Type B pancreatic cell (in vitro differentiated cells): ENCODE measurements at places on chromosomes 1 and 21.

DNA sequence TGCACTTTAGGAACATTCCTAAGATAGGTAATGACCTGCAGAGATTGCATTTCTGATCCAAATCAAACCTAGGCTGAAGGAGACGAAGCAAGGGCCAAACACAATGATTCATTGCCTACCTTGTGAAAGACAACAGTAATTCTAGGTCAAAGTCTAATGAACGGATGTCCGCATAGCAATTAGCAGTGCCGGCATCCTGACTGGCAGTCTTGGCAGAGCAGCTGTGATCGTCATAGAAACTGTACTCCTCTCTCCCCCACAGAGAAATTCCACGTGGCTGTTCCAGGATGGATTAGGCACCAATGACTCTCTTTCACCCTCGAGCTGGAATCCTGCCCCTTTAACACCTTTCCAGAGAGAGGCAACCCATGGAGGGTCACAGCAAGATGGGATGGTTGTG, 28.9 kb upstream of the VAV3 start:
- H3K27me3 ChIP-seq = peaks cover 4% of the 10 kb centered on the region
- no peak overlapping the region for H3K27ac ChIP-seq
- H3K4me3 ChIP-seq = no peak overlapping the region
- peaks cover 4% of the 10 kb centered on the region for H3K4me1 ChIP-seq
- no peak for DNase-seq

GRCh38 chr1:1895456-1896336, 4.8 kb upstream of the GNB1 start:
- H3K27me3 ChIP-seq = no peaks in the 10 kb centered on the region
- H3K36me3 ChIP-seq = no peaks in the 10 kb centered on the region
- no peak for DNase-seq

DNA sequence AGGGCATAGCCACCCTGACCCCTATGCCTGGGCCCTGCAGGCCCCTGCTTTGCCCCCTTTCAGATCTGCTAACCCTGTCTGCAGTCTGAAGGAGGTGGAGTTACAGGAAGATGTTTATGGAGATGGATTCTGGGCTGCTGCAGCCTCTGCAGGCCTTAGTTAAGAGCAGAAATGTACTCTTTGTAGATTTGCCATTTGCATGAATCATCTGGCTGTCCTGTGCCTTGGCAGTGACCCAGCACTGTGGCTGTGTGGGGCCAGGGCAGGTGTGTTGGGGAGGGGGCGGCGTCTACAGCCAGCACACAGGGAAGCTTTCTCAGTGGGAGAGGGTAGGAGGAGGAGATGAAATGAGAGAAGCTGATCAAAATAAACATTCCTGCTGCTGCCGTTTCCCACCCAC, 867.3 kb downstream of the PLA2G4A start:
- H3K27ac ChIP-seq = no peak overlapping the region
- peaks cover 14% of the 10 kb centered on the region for H3K4me1 ChIP-seq
- DNase-seq = no peak
- no peak overlapping the region for H3K4me3 ChIP-seq
- H3K27me3 ChIP-seq = no peaks in the 10 kb centered on the region

- DNase-seq = no peak
- H3K36me3 ChIP-seq = peaks cover 29% of the 10 kb centered on the region
- peaks cover 47% of the 10 kb centered on the region for H3K4me1 ChIP-seq
- H3K4me3 ChIP-seq = no peak overlapping the region
Observed at GRCh38 chr1:184422490-184423233, 35.8 kb downstream of the C1orf21 start.

GRCh38 chr1:218296162-218296561, 11.1 kb downstream of the RRP15 start:
- no peak overlapping the region for H3K4me3 ChIP-seq
- H3K27ac ChIP-seq = no peak overlapping the region
- peaks cover 14% of the 10 kb centered on the region for H3K4me1 ChIP-seq
- peaks cover 10% of the 10 kb centered on the region for H3K36me3 ChIP-seq
- H3K27me3 ChIP-seq = no peaks in the 10 kb centered on the region
- no peak for DNase-seq

DNA sequence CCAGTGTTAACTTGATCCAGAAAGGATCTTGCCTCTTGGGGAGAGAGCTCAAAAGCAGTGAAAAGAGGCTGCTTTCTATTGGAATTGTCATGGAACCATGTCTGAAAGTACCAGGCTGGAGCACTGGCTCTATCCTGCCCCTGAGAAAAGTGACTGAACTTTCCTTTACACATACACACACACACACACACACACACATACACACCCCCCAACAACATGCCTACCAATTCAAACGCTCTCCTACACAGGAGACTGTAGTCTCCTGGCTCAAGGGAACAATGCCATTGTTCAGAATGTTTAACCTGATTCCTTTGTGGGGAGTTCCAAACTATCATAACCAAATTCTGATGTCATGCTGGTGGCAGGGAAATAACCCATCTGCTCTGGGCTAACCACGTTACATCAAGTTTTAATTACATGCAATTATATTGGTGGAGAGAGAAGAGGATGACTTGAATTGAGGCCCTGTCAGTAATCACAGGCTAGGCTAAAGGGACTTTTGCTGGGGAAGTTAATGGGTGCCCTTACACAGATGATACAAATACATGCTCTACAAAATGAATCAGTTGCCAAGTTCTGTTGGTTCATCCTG, 52.3 kb upstream of the DUSP10 start:
- no peak for DNase-seq
- H3K4me1 ChIP-seq = no peaks in the 10 kb centered on the region
- H3K36me3 ChIP-seq = no peaks in the 10 kb centered on the region
- no peak overlapping the region for H3K4me3 ChIP-seq
- H3K27me3 ChIP-seq = no peaks in the 10 kb centered on the region

DNA sequence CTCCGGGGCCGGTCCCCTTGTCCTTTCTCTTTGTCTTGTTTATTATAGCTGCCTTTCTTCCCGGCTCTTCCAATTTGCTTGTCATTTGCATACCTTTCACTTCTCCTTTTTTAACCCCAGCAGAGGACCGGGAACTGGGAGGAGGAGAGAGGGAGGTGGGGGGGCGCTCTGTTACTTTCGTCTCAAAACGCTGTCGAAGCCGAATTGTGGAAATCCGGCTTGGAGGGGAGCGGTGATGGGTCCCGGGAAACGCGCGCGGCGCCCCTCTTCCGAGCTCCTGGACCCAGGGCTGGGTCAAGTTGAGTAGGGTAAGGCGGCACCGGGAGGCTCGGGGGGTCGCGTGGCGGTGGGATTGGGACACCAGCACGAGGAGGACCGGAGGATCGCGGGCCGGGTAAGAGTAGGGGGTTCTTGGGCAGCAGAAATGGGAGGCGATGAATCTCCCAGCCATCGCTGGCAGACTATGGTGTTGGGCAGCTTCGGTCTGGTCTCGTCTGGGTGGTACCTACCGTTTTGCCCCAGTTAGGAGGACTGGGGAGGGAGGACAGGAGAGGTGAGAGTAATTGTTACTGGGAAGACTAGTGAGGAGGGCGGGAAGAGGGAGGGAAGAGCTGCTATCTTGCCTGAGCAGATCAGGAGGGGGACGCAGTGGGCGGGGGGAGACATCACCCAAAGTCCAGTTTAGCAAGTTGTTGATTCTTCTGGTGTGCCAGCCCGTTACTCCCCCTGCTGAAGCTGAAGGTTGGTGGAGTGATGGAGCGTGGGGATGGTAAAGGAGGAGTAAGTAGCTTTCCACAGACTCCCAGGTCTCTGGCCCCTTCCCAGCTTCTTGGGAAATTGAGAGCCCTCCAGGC, 1.5 kb downstream of the PROX1 start:
- H3K36me3 ChIP-seq = no peaks in the 10 kb centered on the region
- H3K4me1 ChIP-seq = peaks cover 21% of the 10 kb centered on the region
- H3K27me3 ChIP-seq = peaks cover 89% of the 10 kb centered on the region
- no peak for DNase-seq
- peak overlapping the region; percentile 98 for H3K4me3 ChIP-seq

DNA sequence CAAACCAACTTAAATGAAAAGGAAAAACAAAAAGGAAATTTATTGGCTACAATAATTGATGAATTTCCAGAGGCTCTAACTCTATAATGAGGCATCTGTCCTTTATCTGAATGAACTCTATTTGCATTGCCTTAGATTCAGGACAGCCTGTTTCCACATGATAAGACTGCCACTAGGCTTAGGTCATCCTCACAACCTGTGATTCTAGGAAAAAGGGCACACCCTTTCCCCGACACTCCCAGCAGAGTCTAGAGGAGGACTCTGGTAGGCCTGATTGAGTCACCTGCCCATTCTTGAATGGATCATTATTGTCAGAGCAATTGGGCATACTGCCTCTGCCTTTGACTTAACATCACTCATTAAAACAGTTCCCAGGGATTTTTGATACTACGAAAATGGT, 262.8 kb downstream of the TPR start:
- H3K4me1 ChIP-seq = no peaks in the 10 kb centered on the region
- no peaks in the 10 kb centered on the region for H3K27me3 ChIP-seq
- H3K36me3 ChIP-seq = no peaks in the 10 kb centered on the region
- no peak overlapping the region for H3K27ac ChIP-seq

GRCh38 chr1:84823511-84823910, 69.5 kb downstream of the LPAR3 start:
- peaks cover 20% of the 10 kb centered on the region for H3K4me1 ChIP-seq
- peaks cover 4% of the 10 kb centered on the region for H3K27me3 ChIP-seq
- DNase-seq = no peak
- H3K4me3 ChIP-seq = no peak overlapping the region

DNA sequence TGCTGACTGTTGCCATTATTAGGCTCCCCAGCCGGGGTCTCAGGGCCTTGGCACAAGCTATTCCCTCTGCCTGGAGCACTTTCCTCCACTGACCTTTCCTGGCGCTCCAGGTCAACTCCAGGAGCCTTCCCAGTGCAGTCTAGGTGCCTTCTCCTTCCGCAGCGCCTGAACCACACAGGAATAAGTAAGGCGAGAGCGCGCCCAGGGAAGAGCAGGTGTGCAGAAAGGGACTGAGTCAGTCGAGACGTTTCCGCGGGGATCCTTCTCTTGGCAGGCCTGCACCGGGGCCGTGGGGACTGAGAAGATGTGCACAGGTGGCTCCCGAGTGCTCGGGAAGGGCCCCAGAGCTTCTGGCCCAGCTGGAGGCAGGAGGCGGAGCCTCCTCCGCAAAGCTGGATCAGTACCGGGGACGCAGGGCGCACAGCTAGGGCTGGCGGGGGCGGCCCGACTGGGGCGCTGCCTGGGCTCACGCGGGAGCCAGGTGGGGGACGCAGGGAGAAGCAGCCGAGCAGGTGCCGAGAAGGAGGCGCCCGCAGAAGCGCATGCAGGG, 765 bp upstream of the BMP8A start:
- peaks cover 6% of the 10 kb centered on the region for H3K36me3 ChIP-seq
- no peak for DNase-seq
- H3K27ac ChIP-seq = no peak overlapping the region
- H3K4me1 ChIP-seq = no peaks in the 10 kb centered on the region
- H3K4me3 ChIP-seq = peak overlapping the region; percentile 76

GRCh38 chr1:93715529-93716126, 34.0 kb upstream of the BCAR3 start:
- H3K4me3 ChIP-seq = no peak overlapping the region
- no peak overlapping the region for H3K27ac ChIP-seq
- no peak for DNase-seq
- peaks cover 39% of the 10 kb centered on the region for H3K4me1 ChIP-seq

DNA sequence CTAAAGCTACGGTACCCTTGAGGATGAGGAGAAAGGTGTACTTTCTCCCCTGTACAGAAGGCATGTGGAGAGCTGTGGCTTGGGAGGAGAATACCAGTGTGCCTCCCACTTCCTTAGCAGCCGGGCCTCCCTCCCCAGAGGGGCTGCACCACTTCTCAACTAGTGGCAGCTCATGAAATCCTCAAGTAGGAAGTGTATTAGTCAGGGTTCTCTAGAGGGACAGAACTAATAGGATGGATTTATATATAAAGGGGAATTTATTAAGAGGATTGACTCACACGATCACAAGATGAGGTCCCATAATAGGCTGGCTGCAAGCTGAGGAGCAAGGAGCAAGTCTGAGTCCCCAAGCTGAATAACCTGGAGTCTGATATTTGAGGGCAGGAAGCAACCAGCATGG, 53.1 kb upstream of the PPP2R5A start:
- H3K27me3 ChIP-seq = no peaks in the 10 kb centered on the region
- H3K4me1 ChIP-seq = peaks cover 6% of the 10 kb centered on the region
- H3K27ac ChIP-seq = no peak overlapping the region
- H3K36me3 ChIP-seq = no peaks in the 10 kb centered on the region

- H3K36me3 ChIP-seq = no peaks in the 10 kb centered on the region
- H3K27me3 ChIP-seq = no peaks in the 10 kb centered on the region
- peaks cover 11% of the 10 kb centered on the region for H3K4me1 ChIP-seq
- H3K27ac ChIP-seq = no peak overlapping the region
Observed at GRCh38 chr21:38850277-38850951, 44.7 kb downstream of the ETS2 start.

GRCh38 chr1:102733491-102734236, 374.7 kb downstream of the COL11A1 start:
- H3K27me3 ChIP-seq = no peaks in the 10 kb centered on the region
- H3K36me3 ChIP-seq = no peaks in the 10 kb centered on the region
- no peak overlapping the region for H3K4me3 ChIP-seq

GRCh38 chr1:24830680-24831272, 85.5 kb downstream of the CLIC4 start:
- H3K27me3 ChIP-seq = no peaks in the 10 kb centered on the region
- H3K27ac ChIP-seq = no peak overlapping the region
- peaks cover 44% of the 10 kb centered on the region for H3K4me1 ChIP-seq
- H3K36me3 ChIP-seq = peaks cover 6% of the 10 kb centered on the region
- H3K4me3 ChIP-seq = no peak overlapping the region

DNA sequence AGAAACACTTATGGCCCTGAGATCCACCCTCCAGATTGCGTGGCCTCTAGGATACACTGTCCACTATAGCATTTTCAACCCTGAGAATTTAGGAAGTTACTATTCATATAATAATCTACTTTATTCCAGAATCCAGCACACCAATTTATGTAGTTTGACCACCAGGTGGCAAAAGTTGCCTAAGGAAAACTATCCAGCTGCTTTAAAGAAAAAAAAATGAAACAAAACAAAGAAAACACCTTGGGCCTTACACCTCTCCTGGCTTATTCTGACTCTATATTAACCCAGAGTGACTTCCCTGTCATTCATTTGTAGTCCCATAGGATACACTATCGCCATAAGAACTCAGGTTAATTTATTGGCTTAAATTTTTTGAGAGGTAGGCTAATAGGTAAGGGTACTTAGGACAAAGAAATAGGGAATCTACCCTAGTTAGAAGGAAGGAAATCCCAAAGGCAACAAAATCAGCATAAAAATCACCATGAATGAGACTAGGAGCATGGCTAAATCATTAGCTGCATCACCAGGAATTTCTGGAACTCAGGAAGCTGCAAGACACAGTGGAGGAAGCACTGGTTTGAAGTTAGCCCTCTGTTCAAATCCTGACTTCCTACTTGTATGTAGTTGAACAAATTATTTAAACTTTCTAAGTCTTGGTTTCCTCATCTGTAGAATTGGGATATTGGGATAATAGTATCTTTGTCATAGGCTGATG, 107.5 kb downstream of the SPAG17 start:
- no peak overlapping the region for H3K27ac ChIP-seq
- no peak overlapping the region for H3K4me3 ChIP-seq
- H3K4me1 ChIP-seq = peaks cover 26% of the 10 kb centered on the region
- H3K27me3 ChIP-seq = no peaks in the 10 kb centered on the region
